BE2C (cell line): ENCODE measurements at places on chromosomes 16 and 17.

DNA sequence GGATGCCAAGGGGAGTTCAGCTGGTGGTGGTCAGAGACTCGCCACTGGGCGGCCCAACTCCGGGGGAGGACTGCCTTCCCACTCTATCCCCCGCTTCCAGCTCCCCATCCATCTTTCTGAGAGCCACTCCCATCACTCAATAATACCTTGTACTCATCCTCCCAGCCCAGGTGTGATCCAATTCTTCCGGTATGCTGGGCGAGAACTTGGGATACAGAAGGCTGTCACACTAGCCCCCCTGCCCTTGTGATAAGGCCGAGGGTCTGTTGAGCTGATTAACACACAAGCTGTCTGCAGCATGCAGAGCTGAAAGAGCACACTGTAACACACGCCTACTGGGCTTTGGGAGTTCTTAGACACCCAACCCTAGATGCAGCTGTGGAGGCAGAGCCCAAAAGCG is 460.4 kb upstream of the EEF2KMT start:
- no peak for DNase-seq

DNA sequence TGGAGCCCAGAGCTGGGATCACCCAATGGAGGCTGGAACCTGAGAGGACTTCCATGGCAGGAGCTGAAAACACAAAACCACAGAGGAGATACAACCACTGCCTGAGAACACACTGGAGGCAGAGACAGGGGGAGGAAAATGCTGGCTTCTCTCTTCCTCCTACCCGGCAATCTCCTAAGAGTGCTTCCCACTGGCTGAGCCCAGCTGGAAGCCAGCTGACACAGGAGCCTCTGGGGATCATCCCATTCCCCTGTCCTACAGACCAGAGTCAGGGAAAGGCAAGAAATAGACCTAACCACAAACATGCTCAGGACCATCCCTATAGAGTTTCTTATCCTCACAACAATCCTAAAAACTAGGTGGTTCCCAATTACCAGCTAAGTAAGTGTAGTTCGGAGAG is 112.4 kb upstream of the CDH5 start:
- no peak for DNase-seq

DNA sequence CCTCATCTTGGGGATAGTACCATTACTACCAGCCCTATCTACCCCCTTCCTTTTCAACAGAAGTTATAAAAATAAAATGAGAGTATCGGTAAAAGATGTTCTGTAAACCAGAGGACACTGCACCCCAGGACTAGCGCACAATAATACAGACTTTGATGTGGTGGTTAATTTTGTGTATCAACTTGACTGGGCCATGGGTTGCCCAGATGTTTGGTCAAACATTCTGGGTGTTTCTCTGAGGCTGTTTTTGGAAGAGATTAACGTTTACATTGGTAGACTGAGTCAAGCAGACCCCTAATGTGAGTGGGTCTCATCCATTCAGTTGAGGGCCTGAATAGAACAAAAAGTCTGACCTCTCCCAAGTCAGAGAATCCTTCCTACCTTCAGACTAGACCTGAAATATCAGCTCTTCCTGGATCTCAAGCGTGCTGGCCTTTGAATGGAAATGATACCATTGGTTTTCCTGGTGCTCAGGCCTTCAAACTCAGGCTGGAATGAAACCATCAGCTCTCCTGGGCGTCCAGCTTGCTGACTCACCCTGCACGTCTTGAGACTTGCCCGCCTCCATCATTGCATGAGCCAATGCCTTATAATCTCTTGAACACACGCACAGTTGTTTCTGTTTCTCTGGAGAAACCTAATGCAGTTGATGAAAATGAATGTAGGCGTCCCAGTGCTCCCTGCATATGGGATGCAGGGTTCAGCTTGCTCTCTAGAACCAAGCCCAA is 10.1 kb downstream of the MRM1 start:
- no peak for DNase-seq

DNA sequence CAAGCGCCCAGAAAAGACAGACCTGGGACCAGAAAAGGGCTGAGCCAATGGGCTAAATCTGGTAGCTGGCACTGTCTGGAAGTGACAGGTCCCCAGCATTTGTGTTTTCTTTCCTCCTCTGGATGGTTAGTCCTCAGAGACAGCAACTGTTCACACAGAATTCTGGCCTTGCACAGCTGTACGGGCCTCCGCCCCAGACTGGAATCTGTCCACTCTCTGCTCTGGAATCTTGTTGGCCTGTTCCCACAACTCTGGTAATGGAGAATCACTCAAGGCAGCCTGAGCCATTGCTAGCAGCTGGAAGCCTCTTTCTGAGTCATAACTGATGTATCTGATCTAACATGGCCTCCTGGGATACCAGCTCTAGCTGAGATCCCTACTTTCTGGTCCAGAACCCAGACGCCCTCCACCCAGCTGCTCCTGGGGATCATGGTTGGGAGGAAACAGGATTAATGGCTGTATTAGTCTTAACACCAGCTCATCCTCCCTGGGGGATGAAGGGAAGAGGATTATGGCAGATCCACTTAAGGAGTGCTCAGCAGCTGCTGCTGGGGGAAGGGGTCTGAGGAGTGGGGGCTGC is 9.1 kb downstream of the ZNF668 start:
- peak; percentile 82 for DNase-seq

DNA sequence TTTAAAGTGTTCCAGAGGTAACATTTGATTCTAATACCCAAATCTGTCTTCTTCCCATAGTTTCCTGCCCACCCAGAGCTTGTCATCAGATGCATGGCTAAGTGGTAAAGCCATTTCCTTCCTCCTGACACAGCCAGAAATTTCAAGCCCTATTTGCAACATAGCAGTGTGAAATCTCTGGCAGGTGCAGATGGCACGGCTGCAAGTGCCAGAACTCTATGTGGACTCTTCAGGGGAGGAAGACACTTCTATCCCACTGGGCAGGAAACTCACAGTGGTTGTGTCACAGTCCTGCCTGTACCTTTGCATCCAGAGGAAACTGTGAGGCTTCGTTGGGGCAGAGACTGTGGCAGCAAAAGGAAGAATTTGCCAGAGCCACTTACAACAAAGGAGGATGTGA is 13.2 kb downstream of the DYNLRB2 start:
- DNase-seq, result no peak

- DNase-seq, result no peak
Observed at GRCh38 chr17:44049294-44050060, 17.0 kb downstream of the LSM12 start.

DNA sequence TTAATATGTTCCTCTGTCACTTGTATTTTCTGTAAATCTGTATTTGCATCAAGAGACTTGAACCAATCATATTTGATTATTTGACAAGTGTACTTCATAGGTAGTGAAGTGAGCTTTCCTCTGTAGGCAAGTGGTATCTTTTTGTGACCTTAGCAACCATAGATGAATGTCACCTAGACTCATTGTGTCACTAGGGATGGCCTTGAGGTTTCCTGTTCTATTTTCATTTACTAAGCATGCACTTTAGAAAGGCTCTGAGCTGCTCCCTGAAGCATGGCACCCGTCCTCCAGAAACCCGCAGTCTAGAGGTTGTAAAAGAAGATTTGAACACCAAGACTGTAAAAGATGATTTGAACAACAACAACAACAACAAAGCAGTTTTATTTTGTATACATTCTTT is 151.7 kb downstream of the PRKCB start:
- no peak for DNase-seq

GRCh38 chr16:56823081-56823733 is 41.8 kb upstream of the SLC12A3 start:
- no peak for DNase-seq

GRCh38 chr16:9077091-9077809 is 14.2 kb upstream of the HAPSTR1 start:
- no peak for DNase-seq

DNA sequence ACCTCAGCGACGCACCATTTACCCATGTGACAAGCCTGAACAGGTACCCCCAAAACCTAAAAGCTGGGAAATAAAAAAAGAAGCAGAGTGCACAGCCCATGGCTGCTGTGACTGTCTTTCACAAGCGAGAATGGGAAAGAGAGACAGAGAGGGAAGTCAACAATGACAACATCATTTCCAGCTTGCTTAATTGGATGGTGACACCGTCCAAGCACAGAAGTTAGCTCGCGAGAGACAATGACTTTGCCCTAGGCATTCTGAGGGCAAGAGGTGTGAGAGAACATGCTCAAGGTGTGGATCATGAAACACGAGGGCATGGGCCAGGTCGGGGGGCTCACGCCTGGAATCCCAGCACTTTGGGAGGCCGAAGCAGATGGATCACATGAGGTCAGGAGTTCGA is 19.3 kb upstream of the NSMCE1 start:
- no peak for DNase-seq

- DNase-seq, result no peak
Observed at GRCh38 chr17:2013994-2014317, 11.2 kb downstream of the RTN4RL1 start.

GRCh38 chr16:67547423-67548264 is 14.7 kb upstream of the CTCF start:
- DNase-seq, result no peak

GRCh38 chr17:2090804-2091534 is 36.1 kb downstream of the HIC1 start:
- DNase-seq, result no peak

DNA sequence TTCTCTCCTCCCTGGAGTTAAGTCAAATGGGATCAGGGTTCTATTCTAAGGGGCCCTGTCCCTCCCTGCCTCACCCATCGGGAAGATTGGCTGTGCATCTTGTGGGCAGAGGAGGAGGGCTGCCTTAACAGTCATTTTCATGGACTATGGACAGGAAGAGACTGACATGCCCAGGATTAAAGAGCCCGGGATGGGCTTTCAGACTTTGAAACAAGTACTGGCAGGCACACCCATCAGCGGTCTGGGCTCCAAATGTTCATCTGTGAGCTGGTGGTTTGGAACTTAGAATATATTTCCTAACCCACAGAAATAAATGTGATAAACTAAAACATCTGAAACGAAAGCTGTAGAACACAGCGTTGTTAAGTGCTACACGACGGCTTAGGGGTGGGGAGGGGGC is 6.5 kb downstream of the SLC6A4 start:
- no peak for DNase-seq
